AG08396 (cell line): ENCODE measurements at places on chromosomes 5 and 9.

- no peak for DNase-seq
Observed at GRCh38 chr5:65037831-65038815, 269.4 kb downstream of the CWC27 start.

- no peak for DNase-seq
Observed at GRCh38 chr5:77430726-77431125, 61.4 kb downstream of the WDR41 start.

DNA sequence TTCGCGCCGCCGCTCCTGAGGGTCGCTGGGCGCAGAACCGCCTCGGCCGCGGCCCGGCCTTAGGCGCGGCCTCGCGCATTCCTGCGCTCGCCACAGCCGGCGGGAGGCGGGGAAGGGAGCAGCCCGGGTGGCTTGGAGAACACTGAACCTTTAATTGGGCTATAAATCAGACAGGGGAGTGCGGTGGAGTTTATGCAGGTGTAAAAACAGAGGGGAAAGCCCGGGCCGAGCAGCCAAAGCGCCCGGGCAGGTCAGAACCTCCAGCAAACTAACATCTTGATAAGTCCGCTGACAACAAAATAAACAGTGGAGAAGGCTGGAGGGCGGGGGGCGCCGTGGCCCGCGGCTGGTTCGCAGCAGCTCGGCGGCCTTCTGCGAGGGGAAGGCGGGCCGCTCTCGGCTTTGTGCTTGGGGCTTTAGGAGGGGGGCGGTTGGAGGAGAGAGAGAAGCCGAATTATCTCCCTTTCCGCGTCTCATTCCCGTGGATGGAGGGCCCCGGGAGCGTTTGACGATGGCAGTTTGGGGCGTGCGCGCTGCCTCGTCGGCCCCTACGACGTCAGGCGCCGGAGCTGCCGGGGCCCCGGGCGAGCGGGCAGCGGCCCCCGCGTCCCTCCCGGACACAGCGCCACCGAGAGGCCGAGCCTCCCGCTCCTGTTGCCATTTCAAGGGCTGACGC, 11.3 kb downstream of the FOXD1 start:
- DNase-seq = peak; percentile 76

- DNase-seq = no peak
Observed at GRCh38 chr9:132242621-132243155, 80.8 kb downstream of the NTNG2 start.

DNA sequence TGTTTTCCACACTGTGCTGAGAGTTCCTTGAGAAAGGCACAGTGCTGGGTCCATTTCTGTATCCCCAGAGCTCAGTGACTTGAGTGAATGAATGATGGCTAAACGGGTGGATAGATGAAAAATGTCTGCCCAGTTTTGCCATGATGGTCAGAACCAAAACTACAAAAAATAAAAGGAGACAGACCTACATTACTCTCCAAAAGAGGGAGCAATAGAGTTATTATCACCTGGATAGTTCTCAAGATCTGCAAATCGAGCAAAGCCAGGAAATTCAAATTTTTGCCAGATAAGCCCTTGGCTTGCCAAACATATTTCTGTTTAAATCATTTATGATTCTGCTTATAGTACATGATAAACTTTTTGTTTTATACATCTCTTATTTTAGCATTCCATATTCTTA, 214.2 kb upstream of the ZNF462 start:
- DNase-seq = no peak

GRCh38 chr5:38532165-38532669, 24.2 kb downstream of the LIFR start:
- DNase-seq = no peak

- peak; percentile 57 for DNase-seq
Observed at GRCh38 chr5:180830253-180831138, 27.9 kb upstream of the MGAT1 start.

DNA sequence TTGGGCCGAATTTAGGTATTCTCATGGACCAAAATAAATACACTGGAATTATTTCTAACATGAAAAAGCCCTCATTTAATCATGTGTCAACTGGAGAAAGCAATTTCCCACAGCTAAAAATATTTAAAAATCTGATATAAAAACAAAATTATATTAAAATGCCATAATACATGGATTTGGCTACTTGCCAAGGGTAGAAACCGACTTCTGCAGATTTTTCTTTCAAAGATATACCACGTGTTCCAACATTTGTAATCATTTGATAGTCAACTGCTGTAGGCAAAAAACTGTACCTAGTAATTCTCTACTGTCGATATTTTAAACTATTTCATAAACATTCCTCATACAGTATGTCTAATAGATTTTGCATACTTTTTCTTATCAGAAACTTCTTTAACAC, 237.6 kb downstream of the FBXL17 start:
- no peak for DNase-seq

DNA sequence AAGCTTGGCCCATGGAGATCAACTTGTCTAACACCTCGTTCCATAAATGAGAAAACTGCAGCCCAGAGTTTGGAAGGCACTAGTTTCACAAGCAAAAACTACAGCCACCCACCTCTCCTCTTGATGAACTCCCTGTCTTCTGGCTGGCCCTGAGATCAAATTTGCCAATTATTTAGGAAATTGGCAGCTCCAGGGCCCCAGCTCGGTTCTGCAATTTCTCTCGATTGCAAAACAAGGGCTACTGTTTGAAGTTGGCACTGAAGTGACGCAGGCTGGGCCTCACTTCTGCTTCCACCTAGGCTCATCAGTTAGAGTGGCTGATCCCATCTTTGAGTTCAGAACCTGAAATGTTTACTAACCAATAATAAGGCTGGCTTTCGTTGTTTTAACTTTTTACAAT, 3.7 kb upstream of the GPX3 start:
- no peak for DNase-seq

DNA sequence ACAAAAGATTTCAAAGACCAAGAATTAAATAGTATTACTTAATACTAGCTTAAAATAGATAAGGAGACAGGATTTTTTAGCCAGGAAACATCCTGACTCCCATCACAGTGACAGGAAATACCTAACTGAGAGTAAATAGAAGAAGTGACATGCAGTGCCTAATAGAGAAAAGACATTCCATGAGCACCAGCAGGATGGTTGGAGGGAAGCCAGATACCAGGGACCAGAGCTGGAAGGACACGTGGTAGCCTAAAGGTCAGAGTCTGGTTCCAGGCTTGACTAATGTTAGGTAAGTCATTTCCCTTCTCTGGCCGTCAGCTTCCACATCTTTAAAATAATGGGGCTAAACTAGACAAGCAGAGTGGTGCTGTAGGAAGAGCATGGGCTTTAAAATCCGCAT, 41.6 kb downstream of the CDK5RAP2 start:
- no peak for DNase-seq

DNA sequence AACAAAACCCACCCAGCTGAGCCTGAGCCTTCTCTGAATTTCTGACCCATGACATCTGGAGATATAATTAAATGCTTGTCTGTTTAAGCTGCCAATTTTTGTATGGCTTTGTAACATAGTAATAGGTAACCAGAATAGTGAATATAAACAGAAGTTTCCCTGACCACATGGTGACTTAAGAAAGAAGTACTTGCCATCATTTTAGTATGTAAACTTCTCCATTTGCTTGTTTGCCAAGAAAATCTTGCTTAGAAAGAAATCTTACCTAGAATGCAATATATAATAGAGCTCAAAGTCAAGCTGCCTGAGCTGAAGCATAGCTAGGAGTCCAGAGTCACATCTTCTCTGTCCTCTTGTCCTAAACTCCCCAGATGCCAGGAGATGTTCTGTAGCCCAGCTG, 117.0 kb downstream of the PCSK1 start:
- no peak for DNase-seq

DNA sequence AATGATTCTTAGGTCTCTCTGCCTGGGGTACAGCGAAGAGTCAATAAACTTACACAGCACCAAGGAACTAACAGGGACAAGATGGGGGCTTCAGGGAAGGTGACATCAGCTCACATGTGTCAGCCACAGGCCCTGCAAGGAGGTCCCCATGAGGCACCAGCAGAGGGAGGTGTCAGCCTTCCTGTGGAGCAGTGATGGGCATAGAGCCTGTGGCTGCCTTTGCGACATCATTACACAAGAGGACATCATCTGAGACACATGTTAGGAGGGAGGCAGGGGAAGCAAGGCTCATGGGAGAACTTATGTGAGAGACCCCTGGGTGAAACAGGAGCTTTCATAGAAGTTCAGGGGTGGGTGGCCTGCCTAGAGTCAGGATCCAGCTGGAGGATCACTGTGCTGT, 389.6 kb downstream of the SEMA5A start:
- DNase-seq = peak; percentile 40

GRCh38 chr5:96839071-96839592, 31.4 kb upstream of the ERAP1 start:
- DNase-seq = no peak

DNA sequence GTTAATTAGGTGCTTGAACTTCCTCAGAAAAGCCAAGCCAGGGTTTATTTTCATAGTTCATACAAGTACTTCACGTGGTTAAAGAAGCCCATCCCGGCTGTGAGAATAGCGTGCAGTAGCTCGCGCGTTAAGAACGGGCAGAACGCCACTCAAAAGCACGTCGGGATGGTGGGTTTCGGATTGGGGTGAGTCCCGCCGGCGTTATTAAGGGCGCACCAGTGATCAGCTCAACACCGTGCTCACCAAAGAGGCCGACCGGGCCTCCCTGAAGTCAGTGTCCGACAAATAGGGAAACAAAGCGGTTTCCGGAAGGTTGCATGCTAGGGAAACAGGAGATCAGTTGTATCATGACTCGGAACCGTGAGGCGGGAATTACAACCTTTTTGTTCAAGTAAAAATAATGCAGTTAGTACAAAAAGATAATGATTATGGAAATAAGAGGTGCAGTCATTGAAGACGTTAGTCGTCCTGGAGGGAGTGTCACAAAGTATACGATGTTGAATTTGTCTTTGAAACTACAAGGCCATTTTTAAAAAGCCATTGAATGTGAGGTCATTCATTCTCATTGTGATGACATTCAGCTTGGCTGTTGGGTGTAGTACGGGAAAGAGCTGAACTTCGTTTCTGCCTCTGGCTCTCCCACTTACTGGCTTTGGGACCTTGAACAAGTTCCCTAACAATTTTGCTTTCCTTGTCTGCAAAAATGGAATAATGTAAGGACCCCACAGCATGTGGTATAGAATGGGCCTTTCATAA, 992 bp downstream of the SETD9 start:
- DNase-seq = peak; percentile 33

GRCh38 chr5:107330903-107331302, 339.8 kb downstream of the EFNA5 start:
- DNase-seq = no peak

DNA sequence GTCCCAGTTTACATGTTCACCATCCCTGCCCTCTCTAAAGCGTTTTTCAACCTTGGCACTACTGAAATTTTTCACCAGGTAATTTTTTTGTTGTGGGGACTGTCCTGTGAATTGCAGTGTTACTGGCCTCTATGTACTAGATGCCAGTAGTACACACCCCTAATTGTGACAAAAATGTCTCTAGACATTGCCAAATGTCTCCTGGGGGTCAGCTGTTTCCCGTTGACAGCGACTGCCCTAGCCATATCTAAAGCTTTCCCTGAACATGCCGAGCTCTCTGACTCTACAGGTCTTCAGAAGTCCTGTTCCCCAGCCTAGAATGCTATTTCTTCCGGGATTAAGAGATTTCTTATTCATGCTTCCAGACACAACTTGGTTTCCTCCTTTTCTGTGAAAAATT, 235.3 kb downstream of the ZSWIM6 start:
- DNase-seq = no peak

GRCh38 chr5:91382530-91383026, 539 bp downstream of the ARRDC3 start:
- no peak for DNase-seq

DNA sequence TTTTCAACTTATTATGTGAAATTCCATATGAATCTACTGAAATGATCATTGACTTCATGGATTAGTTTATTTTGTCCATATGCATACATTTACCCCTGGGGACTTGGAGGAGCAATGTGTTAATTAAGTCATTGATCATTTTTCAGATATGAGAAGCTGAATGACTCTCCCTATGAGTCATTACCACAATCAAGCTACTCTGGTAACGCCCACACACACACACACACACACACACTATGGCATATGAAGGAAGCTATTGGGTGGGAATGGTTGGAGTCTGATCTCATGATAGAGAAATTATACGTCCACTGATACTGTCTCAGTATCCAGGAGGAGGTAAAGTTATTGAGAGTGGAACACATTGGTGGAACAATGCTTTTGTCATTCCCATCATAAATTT, 528.9 kb downstream of the AGTPBP1 start:
- DNase-seq = no peak

GRCh38 chr9:82784589-82784988, 278.4 kb downstream of the RASEF start:
- no peak for DNase-seq

DNA sequence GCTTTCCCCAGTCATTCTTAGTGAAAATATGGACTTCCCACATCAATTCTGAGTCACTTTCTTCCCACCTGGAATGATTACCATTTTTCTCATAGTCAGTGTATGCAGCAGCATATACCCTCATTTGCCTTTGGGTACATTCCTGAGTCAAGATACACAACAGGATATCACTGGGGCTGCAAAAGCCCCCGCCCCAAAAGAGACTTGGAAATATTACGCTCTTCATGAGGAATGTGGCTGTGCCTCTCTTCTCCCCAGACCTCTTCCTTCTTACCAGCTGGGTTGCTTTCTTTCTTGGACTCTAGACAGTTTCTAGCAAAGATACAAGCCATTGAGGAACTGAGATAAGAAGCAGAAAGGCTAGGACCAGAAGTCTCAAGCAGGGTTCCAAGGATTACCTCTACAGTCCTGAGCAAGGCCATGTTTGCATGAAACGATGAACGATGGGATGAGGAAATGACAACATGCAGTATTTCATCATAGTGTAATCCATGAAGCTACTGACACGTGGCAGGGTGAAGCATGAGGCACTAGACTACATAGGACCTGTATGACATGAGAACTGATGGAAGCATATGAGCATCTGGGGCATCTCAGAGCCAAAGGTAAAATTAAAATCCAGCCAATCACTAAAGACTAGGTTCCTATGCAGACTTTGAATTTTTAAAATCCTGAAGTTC, 218.1 kb downstream of the RAB3C start:
- DNase-seq = no peak

- DNase-seq = no peak
Observed at GRCh38 chr5:120082316-120083068, 381.6 kb upstream of the PRR16 start.

GRCh38 chr9:109101810-109102209, 17.9 kb downstream of the TMEM245 start:
- DNase-seq = no peak

GRCh38 chr5:97501965-97502305, 318.9 kb upstream of the RIOK2 start:
- peak; percentile 7 for DNase-seq

DNA sequence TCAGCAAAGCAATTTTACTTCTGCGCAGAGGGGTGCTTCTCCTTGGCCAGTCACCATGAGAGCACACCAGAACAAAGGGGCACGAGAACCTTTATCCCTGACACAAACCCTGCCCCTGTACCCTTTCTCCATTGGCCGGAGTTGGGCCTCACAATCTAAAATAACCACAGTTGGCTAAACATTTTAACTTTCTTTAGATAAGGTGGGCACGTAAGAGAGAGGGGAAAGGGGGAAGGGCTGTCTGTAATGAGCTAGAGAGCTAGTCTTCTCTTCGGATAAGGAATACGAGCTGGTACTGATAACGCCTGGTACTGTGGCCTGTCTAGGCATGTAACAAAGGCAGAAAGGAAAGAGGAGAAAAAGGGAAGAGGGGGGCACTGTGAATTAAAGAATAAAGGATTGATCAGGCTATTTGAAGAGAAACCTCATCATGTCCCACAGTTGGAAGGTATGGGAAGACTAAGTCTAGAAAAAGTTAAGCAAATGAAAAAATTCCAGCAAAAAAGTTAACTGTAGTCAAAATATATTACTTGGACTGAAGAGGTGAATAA, 1.8 kb upstream of the IARS1 start:
- DNase-seq = no peak

- peak; percentile 20 for DNase-seq
Observed at GRCh38 chr9:33619666-33620404, 95.8 kb downstream of the ANKRD18B start.
